GM12878 (cell line): ENCODE measurements at places on chromosomes 13 and 19. TPM values are rescaled to one million over a fixed set of nuclear protein-coding genes. Genes with fewer than 3 reads are reported as not detected.

GRCh38 chr19:10408511-10409283 is 5.4 kb upstream of the CDC37 start:
- H3K4me1 ChIP-seq: peaks cover 58% of the 10 kb centered on the region
- no peaks in the 10 kb centered on the region for H3K27me3 ChIP-seq
- no peaks in the 10 kb centered on the region for H3K36me3 ChIP-seq
- no peak overlapping the region for H3K4me3 ChIP-seq
- H3K27ac ChIP-seq: no peak overlapping the region; the same call in 1 of the 2 replicates

DNA sequence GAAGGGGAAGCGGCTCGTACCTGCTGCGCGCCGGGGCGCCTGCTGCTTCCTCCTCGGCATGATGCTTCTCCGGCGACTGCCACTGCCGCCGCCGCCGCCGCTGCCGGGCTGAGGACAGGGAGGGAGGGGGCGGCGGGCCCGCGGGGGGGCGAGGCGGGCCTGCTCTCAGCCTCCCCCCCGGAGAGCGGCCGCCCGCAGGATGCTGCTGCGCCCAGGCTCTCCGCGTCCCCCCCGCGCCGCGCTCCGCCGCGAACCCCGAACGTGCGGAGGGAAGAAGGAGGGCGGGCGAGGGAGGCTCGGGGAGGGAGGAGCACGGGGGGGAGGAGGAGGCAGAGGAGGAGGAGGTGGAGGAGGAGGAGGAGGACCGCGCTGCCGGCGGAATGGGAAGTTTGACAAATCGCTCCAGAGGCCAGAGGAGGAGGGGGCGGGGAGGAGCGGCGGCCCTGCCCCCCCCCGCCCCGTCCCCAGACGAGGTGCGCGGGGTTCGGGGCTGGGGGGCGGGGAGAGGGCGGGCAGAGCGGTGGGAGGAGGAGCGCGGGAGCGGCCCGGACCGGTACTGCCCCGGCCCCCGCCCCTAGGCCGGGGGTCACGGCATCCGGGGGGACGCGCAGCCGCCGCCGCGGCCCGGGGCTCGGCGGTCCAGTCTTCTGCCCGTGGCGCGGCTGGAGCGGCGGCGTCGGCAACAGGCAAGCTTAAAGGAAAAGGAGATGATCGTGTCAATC is at the start of gene TSHZ3:
Gene TSHZ3, minus strand, starts transcription at position 277 of the 722 bp plus-strand sequence. Its CDS starts 217 bp downstream, at position 60.
- H3K4me3 ChIP-seq: no peak within 1 kb of the TSS
- no peaks in the 10 kb centered on the region for H3K36me3 ChIP-seq
- no peaks in the 10 kb centered on the region for H3K27me3 ChIP-seq
- no peak within 1 kb of the TSS for H3K27ac ChIP-seq
- no peak for DNase-seq

- H3K27ac ChIP-seq: no peak overlapping the region
- H3K4me3 ChIP-seq: no peak overlapping the region
- no peaks in the 10 kb centered on the region for H3K4me1 ChIP-seq
- H3K27me3 ChIP-seq: no peaks in the 10 kb centered on the region
These were observed 236.2 kb upstream of the HTR2A start for GRCh38 chr13:47133011-47133445.

- no peaks in the 10 kb centered on the region for H3K27me3 ChIP-seq
These were observed 367.9 kb upstream of the SPRY2 start for GRCh38 chr13:80708791-80709190.

DNA sequence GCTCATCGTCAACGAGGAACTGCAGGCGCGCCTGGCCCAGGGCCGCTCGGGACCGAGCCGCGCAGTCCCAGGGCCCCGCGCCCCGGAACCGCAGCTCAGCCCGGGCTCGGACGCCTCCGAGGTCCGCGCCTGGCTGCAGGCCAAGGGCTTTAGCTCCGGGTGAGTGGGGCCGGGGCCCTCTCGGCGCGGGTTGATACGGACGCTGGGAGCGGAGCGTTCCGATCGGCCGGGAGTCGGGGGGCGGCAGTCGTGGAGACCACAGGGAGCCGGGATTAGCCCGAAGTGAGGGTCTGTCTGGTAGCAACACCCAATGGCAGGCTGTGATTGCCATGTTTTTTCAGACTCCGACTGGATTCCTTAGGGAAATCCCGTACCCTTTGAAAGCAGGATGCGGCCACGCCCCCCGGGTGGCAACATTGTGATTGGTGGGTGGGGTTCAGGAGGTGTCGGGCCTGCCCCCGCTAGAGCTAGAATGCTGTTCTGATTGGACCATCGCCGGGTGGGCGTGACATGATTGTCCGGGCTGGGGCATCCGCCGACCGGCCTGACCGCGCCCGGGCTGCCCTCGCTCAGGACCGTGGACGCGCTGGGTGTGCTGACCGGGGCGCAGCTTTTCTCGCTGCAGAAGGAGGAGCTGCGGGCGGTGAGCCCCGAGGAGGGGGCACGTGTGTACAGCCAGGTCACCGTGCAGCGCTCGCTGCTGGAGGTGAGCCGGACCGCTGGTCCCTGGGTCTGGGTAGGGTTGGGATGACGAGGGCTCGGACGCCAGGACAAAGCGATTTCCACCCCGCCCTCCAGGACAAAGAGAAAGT is 11.3 kb downstream of the EPS8L1 start:
- H3K4me1 ChIP-seq: 0 out of 2 replicates have a peak, but pooled peaks cover 3% of the 10 kb centered on the region
- H3K27me3 ChIP-seq: peaks cover 7% of the 10 kb centered on the region; the same call in 1 of the 2 replicates
- DNase-seq: no peak
- H3K4me3 ChIP-seq: peak overlapping the region; percentile 27; the same call in 1 of the 2 replicates
- no peaks in the 10 kb centered on the region for H3K36me3 ChIP-seq
- no peak overlapping the region for H3K27ac ChIP-seq

- H3K4me3 ChIP-seq: no peak overlapping the region
- H3K27ac ChIP-seq: no peak overlapping the region
- no peaks in the 10 kb centered on the region; the same call in 1 of the 2 replicates for H3K27me3 ChIP-seq
- no peaks in the 10 kb centered on the region for H3K4me1 ChIP-seq
- no peaks in the 10 kb centered on the region for H3K36me3 ChIP-seq
These were observed 45.2 kb downstream of the SCEL start for GRCh38 chr13:77580748-77581147.

DNA sequence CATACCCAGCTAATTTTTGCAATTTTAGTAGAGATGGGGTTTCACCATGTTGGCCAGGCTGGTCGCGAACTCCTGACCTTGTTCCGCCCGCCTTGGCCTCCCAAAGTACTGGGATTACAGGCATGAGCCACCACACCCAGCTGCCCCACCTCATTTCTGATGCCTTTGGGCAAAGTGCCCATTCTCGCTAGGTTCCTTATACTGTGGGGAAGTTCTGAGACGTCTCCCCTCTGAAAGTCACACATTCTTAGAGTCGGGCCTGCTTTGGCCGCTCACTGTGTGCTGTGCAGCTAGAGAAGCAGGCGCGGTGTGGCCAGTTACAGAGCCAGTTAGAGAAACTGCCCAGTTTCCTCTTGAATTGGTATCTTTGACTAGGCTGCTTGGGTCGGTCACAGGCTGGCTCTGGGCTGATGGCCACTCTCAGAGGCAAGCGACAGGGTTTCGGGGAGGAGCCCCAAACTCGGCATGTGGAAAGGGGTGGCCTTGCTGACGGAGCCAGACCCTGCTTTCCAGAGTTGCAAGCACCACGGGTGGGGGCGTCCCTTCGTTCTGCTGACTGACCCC is 18.0 kb downstream of the PRAM1 start:
- H3K27ac ChIP-seq: no peak overlapping the region
- peaks cover 7% of the 10 kb centered on the region for H3K4me1 ChIP-seq
- peaks cover 51% of the 10 kb centered on the region for H3K36me3 ChIP-seq
- no peak overlapping the region for H3K4me3 ChIP-seq

DNA sequence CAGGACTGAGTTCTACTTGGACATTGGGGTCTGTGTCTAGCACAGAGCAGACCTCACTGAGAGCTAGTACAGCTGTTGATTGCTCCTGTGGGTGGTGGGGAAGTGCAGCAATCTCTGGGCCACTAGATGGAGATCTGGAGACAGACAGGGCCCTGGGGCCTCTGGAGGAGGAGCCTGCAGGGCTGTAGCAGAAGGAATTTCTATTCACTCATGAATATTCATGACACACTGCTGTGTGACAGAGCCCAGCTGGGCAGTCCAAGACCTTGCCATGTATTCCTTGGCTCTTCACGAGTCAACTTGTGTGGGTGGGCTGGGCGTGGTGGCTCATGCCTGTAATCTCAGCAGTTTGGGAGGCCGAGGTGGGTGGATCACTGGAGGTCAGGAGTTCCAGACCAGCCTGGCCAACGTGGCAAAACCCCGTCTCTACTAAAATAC is 37.5 kb downstream of the SUGP2 start:
- no peak for DNase-seq
- H3K27me3 ChIP-seq: no peaks in the 10 kb centered on the region
- peaks cover 34% of the 10 kb centered on the region for H3K36me3 ChIP-seq
- H3K4me3 ChIP-seq: no peak overlapping the region
- H3K4me1 ChIP-seq: no peaks in the 10 kb centered on the region
- no peak overlapping the region for H3K27ac ChIP-seq

DNA sequence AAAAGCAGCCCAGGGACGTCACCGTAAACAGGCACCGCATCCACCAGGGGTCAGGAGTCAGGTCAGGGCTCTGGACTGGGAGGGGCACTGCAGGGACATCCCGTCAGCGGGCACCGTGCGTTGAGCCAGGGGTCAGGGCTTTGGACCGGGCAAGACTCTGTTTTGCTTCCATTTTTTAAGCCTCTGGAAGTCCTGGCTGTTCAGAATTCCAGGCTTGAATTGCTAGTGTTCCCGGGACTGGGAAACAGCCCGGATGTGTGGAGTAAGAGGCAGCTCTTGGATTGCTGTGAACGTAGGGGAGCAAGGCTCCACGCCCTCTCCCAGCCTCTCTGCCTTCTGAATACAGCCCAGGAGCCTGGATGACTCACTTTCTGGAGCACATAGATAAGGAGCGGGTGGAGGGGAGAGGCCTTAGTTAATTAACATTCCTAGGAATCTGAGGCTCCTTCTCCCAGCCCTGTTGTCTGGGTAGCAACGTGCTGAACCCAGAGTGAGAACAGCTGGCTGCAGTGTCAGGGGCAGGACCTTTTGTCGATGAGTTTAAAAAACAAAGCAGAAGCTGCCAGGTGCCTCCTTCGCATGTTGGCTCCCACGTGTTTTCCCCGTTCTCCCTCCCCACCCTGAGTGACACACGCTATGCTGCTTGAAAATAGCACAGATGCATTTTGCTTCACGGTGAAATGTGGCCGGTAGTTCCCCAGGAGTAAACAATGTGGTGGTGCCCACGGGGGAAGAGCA is 21.9 kb downstream of the ATP11A start:
- H3K4me3 ChIP-seq: no peak overlapping the region
- H3K4me1 ChIP-seq: peaks cover 9% of the 10 kb centered on the region
- H3K36me3 ChIP-seq: no peaks in the 10 kb centered on the region
- no peak for DNase-seq
- no peak overlapping the region for H3K27ac ChIP-seq

GRCh38 chr13:76016799-76017400 is 380.8 kb downstream of the LMO7 start:
- no peaks in the 10 kb centered on the region for H3K36me3 ChIP-seq
- H3K4me1 ChIP-seq: no peaks in the 10 kb centered on the region
- no peak for DNase-seq
- no peak overlapping the region for H3K27ac ChIP-seq

GRCh38 chr13:28052945-28053344 is 47.4 kb downstream of the FLT3 start:
- H3K36me3 ChIP-seq: no peaks in the 10 kb centered on the region
- H3K27me3 ChIP-seq: no peaks in the 10 kb centered on the region
- no peak for DNase-seq
- H3K27ac ChIP-seq: no peak overlapping the region

DNA sequence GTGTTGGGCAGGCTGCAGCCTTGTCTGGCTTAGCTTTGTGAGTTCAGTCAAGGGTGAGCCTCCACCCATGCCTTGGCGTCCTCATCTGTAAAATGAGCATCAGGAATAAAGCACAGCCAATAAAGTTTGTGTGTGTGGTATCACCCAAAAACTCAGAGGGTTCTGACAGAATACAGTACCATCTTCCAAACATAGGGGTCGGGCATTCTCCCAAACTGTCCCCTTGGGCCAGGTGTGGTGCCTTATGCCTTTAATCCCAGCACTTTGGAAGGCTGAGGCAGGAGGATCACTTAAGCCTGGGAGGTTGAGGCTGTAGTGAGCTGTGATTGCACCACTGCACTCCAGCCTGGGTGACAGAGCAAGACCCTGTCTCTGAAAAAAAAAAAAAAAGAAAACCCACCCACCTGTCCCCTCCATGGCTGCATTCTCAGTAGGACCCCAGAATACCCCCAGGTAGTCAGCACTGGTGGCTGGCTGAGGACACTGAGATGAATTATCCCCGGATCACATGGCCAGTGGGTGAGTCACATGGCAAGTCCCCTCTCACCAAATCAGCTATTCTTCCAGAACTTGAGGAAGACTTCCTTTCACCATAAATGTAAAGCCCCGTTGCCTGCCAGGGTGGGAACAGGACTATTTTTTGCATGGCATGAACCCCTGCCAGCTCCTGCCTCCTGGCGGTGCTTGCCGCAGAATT is 18.6 kb downstream of the POP4 start:
- H3K36me3 ChIP-seq: no peaks in the 10 kb centered on the region
- H3K27ac ChIP-seq: no peak overlapping the region
- DNase-seq: no peak
- no peak overlapping the region for H3K4me3 ChIP-seq
- H3K27me3 ChIP-seq: no peaks in the 10 kb centered on the region

DNA sequence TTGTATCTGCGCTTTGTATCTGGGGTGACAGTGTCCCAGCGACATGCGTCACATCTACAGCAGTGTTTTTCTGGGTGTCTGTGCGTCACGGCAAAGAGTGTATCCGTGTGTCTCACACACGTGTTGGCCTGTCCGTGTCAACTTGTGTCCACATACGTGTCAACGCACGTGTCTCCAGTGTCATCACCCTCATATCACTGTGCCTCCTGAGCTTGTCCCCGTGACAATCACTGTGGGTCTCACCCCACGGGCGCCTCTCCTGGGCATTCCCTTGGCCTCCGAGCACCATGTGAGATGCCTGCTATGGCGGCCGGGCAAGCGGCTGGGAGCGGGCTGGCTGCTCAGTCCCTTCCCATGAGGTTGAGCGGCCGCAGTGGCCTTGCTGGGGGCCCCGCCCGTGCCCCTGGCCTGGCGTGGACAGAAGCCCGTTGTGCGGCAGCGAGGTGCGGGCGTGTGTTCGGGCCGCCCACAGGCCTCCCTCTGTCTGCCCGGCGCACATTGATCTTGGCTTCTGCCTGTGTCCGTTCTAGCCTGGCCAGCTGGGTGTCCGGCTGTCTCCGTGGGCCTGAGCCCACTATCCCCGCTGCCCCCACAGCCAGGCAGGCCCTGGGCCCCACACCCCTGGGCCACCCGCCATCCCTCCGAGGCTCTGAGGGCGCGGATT is 6.4 kb downstream of the NFIX start:
- no peaks in the 10 kb centered on the region for H3K36me3 ChIP-seq
- H3K27me3 ChIP-seq: no peaks in the 10 kb centered on the region
- DNase-seq: no peak
- H3K4me1 ChIP-seq: no peaks in the 10 kb centered on the region

LGALS14 gene
- 4.9 and 6.6 TPM in 2 replicates for total RNA-seq

SLC1A6 gene
- total RNA-seq: not detected in 2 replicates

TTYH1 gene
- total RNA-seq: 0.32 and 0.36 TPM in 2 replicates

ELL gene
- 19.7 and 25.0 TPM in 2 replicates for total RNA-seq

OR10H1 gene
- total RNA-seq: not detected in 2 replicates

PALM gene
- total RNA-seq: 0.37 and 0.95 TPM in 2 replicates

CRX gene
- total RNA-seq: not detected in 2 replicates

MAP1S gene
- total RNA-seq: 63.9 and 65.3 TPM in 2 replicates

KANK3 gene
- 0.26 and 0.56 TPM in 2 replicates for total RNA-seq

C19orf18 gene
- total RNA-seq: not detected in 2 replicates

FOXA3 gene
- total RNA-seq: 0.31 TPM in 1 of 2 replicates, not detected in the other
